ENCODE measurements at places on chromosomes 11 and 22.
A peak's percentile ranks its signal among the peaks of the same experiment; 100 is the strongest.

DNA sequence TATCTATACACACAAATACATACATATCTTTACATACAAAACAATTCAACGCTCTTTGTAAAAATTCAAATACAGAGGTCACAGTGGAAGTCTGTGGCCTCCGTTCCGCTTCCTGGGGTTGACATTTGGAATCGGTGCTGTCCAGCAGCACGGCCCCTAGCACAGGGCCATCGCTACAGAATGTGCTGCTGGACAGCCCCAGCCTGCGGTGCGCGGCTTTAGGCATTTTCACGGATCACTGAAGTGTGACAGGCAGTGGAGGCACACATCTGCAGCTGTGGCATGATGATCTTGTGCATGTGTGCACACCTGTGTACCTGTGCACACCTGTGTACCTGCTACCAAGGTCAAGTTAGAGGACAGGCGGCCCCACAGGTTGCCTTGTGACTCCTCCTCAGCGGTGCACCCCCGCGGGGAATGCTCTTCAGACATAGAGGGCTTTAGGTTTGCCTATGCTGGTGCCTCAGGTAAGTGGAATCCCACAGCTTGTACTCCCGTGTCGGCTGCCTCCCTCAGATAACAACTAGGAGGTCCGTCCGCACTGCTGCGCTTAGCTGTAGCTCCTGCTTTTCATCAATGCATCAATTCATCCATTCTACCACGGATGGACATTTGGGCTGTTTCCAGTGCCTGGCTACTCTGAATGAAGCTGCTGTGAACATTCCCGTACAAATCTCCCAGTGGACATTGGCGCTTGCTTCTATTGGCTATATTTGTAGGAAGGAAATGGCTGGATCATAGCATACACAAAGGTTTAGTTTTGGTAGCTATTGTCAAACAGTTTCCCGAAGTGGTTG, 29.9 kb downstream of the GAL start:
- no peak for DNase-seq

GRCh38 chr11:99383648-99384245, 363.0 kb downstream of the CNTN5 start:
- DNase-seq: no peak

- no peak for DNase-seq
Observed at GRCh38 chr11:69521457-69521856, 40.0 kb downstream of the LINC01488 start.

DNA sequence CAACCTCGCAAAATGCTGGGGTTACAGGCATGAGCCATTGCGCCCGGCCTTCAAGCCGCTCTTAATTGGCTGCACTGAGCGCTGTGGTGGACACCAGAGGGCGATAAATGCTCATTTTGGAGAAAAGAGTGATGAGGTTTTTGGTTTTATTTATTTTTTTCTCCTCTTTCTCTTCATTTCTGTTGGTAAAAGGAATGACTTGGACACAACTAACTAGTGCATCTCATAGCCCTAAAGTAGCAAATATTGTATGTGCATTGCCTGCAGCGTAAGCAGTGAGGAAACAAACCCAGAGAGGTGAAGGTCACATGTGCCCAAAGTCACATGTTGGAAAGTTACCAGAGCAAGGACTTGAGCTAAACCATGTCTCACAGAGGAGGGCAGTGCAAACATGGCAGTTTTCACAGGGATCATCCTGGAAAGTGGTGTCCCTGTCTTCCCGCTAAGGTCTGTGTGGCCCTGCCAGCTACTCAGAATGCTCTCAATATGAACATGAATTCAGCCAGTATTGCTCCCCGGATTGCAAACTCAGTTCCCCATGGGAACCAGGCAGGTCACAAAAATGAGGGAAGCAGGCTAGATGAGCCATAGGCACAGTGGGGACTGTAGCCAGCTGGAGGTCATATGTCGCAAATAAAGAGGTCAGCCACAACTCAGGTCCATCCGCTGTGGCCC, 8.6 kb upstream of the CD82 start:
- DNase-seq: peak; percentile 61

- DNase-seq: no peak
Observed at GRCh38 chr22:48182846-48183805, 1420.7 kb downstream of the TBC1D22A start.

- DNase-seq: no peak
Observed at GRCh38 chr11:64829536-64830251, 14.8 kb downstream of the CDC42BPG start.

- DNase-seq: no peak
Observed at GRCh38 chr11:86509588-86509974, 134.9 kb downstream of the CCDC81 start.

DNA sequence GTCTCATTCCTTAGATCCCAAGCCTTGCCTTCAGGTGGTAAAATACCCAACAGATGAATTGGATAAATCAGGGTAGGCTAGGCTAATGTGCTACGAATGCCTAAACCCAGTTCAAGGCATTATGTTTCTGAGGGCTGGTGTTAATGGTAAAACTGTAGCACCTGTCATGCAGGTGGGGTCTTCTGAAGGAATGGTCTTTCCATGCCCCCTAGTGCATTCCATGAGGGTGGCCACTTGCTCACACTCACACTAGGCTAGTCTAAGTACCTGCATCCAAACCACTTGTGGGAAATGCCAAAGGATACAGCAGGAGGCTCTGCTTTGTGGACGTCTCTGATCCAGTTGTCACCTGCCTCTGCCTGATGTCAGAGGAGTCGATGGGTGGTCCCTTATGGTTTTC, 24.2 kb upstream of the UCP3 start:
- DNase-seq: no peak

GRCh38 chr11:86980086-86980796, 25.0 kb upstream of the FZD4 start:
- no peak for DNase-seq

- DNase-seq: no peak
Observed at GRCh38 chr11:120352405-120352804, 16.2 kb downstream of the ARHGEF12 start.

GRCh38 chr11:6397636-6398035, 7.4 kb downstream of the SMPD1 start:
- no peak for DNase-seq

GRCh38 chr11:69731110-69731509, 27.3 kb upstream of the FGF19 start:
- no peak for DNase-seq

- DNase-seq: no peak
Observed at GRCh38 chr11:62306227-62306626, 7.4 kb upstream of the SCGB1D4 start.

DNA sequence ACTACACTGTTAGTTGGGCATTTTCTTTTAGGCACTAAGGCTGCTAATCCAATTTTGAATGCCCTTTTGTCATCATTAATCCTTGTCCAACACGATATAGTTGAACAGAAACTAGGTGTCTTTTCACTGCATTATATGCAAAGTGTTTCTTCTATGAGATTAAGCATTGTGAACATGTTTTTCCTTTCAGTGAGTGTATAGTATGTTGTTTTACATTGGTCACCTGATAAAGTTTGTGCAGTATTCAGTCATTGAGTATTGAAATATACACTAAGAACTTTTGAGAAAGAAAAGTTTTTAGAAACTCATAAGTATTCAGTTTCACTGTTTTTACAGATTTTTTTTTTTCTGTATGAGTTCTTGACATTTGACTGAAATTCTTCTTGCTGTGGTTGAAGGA, 59.0 kb downstream of the ZC3H12C start:
- no peak for DNase-seq

GRCh38 chr11:3642071-3642951, 519 bp upstream of the ART5 start:
- DNase-seq: peak; percentile 84
